Left renal cortex interstitium (tissue), 4 donors: ENCODE measurements at places on chromosomes 2 and 18. TPM values are rescaled to one million over a fixed set of nuclear protein-coding genes. Genes with fewer than 3 reads are reported as not detected.

Gene DSC1
- polyA plus RNA-seq, result 2.6 TPM

Gene SESTD1
- polyA plus RNA-seq, result 71.9 TPM

GRCh38 chr2:239393388-239393940, 7.4 kb downstream of the HDAC4 start:
- DNase-seq, result no peak

DNA sequence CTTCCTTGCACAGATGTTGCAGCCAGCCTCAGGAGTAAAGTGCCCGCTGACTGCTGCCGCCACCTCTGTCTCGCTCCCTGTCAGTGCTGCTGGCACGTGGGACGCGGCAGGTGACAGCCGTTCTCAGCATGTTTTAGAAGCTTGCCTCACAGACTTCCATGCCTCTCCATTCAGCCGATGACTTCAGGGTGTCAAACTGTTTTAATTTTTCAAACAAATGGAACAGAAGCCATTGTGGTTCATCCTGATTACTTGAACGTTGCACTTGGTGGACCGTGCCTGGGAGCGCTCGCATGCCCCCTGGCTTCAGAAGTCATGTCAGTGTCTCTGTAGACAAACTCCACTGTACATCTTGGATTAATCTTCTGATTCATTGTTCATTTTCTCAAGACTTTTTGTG, 62.7 kb upstream of the EML6 start:
- DNase-seq, result no peak

- no peak for DNase-seq
Observed at GRCh38 chr2:142065700-142066099, 65.1 kb downstream of the LRP1B start.

- no peak for DNase-seq
Observed at GRCh38 chr18:78069784-78070664, 820.4 kb downstream of the GALR1 start.

- DNase-seq, result no peak
Observed at GRCh38 chr2:102271844-102272243, 39.5 kb upstream of the IL1RL1 start.

DNA sequence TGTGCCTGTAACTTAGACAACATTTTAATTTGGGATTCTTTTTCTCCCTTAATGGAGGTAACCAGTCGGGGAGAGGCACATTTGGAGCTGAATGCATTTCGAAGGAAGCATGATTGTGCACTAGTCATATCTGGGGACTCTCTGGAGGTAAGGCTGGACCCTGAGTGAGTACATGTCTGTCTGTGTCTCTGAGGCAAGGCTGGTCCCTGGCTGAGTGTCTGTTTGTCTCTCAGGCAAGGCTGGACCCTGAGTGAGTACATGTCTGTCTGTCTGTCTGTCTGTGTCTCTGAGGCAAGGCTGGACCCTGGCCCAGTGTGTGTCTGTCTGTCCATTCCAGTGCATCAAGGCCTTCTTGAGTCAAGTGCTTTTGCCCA, 51.5 kb upstream of the NFATC1 start:
- no peak for DNase-seq

GRCh38 chr18:1663879-1664705, 759.4 kb downstream of the ADCYAP1 start:
- DNase-seq, result no peak
